ENCODE measurements at places on chromosomes 13 and 19.

DNA sequence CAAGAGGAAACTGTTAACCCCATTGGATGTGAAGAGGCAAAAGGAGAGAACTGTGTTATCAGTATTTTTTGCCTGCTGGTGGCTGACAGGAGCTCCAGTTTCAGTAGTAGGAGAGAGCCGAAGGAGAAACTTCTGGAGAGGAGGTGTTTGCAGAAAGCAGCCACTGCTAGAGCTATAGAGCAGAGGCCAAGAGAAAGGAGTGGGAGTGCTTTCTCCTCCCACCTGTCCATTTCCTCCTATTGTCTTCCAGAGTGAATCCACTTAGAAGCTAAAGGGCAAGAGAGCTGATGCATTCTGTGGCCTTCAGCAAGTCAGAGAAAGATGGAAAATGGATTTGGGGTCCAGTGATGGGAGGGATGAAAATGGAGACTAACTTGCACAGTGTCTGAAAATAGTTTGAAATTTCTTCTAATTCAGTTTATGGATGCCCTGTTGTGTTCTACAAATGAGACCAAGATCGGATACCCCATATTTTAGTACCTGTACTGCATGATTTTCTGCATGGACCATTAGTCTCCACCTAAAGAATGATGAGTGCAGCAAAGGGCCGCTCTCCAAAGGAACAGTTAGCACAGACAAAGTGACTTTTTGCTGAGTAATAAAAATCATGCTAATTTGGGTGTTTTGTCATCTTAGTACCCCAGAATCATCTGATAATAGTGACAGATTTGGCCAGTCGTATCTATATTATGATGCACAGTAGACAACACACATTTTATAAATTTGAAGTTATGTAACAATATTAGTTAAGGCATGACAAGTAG, 10.7 kb downstream of the HS6ST3 start:
- DNase-seq, result no peak

GRCh38 chr13:31919971-31920726, 111.4 kb upstream of the FRY start:
- no peak for DNase-seq

GRCh38 chr13:102028206-102028605, 373.6 kb downstream of the FGF14 start:
- no peak for DNase-seq

DNA sequence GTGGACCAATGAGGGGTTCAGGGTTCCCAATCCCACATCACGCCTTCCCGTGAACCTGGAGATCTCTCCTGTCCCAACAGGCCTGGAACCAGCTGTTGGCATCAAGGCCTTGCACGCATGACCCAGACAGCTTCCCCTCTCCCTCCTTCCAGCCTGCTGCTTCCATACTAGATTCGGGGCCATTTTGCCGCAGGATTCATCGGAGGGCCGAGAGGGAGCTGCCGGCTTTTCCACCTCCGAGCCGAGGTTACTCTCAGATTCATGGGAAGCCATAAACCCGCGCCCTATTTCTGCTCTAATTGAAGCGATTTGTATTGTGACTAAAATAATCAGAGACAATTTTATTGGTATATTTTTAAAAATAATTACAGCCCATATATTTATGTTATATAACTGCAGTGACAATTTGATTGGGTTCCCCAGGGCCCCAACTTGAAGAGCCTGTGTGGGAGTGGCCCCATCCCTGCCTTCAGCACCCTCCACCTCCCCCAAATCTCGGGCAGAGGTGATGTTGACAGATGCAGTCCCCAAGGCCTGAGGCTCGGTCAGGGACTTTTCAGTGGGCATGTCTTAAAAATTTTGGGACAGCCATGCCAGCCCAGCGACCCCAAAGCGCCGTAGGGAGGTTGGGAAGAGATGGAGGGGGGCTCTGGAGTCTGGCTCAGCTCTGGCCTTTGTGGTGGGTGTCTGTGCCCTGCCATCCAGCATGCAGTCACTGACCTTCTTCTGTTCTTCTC, 30.8 kb upstream of the PEPD start:
- no peak for DNase-seq

- no peak for DNase-seq
These were observed 27.7 kb downstream of the SBNO2 start for GRCh38 chr19:1146412-1146699.

DNA sequence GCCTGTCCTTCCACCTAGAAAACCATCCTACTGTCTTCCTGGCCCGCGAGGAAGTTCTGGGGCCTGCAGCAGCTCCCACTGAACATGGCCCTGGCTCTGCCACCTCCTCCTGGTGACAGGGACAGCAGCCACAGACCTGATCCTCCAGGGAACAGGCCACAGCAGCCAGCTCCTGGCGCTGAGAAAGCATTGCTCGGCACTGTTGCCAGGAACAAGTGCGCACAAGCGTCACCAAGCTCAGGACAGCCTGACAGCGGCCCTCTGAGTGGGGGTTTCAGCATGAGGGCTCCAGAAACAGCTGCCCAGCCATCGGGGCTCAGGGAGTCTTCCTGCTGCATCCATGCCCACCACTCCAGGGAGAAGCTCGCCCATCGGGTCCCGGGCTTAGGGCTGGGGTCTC, 21.9 kb downstream of the AP3D1 start:
- no peak for DNase-seq

DNA sequence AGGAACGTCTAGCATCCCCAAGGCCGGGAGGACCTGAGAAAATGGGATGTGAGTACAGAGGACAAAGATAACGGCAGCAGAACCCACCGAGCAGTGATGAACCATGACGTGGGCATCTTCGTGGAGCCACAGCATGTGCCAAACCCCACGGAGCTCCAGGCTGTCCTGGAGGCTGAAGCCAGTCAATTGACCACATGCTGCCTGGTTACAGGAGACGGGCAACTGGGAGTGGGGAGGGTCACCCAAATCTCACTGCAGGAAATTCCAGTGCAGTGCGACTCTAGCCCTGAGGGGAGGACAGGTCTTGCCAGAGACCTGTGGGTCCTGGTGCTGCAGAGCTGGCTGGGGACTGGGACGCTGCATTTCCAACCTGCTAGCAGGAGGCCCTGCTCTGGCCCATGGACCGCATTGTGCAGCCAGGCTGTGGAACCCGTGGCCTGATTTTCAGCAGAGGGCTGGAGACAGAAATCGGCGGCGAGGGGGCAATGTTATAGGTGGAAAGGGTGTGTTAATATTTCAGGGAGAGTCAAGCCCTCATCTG, 3.2 kb upstream of the GRTP1 start:
- DNase-seq, result no peak

DNA sequence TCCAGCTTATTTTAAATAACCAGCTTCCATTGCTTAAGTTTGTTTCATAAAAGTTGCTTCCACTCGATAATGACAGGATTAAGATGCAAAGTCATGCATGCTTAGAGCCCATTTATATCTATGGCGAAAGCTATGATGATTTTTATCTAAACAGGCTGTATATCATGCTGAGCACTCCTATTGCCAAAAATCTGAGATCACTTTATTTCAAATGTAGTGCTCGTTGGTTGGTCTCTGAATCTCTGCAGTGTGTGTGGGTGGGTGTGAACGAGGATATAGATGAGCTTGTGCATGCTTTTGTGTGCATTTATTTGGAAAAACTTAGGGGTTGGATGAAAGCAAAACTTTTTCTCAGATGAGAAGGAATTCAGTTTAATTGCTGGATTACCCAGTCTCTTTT, 27.0 kb upstream of the ARGLU1 start:
- no peak for DNase-seq

GRCh38 chr13:80436571-80437169, 95.7 kb upstream of the SPRY2 start:
- DNase-seq, result no peak

DNA sequence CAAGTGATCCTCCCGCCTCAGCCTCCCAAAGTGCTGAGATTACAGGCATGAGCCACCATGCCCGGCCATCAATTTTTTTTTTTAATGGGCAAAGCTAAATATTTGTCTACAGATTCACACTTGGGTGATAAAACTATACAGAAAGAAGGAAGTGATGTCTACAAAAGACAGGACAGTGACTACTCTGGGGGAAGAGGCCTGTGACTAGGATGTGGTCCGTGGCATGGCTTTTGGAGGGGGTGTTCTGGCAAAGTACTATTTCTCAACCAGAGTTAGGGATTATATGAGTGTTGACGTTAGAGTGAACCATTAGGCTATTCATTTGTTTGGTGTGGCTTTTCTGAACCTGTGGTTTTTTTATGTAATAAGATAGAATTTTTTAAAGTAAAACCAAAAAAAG, 42.7 kb downstream of the INSR start:
- no peak for DNase-seq

- DNase-seq, result no peak
These were observed 1708.9 kb downstream of the SLITRK5 start for GRCh38 chr13:89380101-89380500.

- DNase-seq, result no peak
These were observed 606 bp downstream of the ERCC5 start for GRCh38 chr13:102846261-102847015.

DNA sequence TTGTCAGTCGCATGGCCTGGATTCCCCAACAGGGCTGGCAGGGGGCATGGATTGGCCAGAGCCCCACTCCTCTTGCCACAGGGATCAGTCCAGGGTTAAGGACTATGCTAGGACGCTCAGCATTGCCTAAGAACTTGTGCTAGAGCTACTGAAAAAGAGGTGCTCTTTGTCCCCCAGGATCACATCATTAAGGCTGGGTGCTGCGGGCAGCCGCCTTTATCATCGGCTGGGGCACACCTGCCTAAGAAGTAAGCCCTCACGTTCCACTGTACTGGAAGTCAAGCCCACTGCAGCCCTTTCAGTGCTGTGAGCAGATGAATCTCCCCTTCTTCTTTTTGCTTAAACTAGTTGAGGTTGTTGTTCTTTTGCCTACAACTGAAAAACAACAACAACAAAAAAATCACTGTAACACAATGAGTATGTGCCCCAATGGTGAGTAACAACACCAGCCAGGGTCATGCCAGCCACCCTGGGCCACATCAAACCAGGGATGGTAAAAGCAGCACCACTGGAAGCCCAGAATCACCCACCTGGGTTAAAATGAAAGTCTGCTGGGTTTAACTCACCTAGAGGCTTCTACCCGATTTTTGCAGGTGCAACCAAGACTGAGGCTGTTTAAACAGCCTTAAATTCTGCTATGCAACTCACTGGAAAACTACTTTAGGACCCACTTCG, 20.6 kb downstream of the STK24 start:
- no peak for DNase-seq

DNA sequence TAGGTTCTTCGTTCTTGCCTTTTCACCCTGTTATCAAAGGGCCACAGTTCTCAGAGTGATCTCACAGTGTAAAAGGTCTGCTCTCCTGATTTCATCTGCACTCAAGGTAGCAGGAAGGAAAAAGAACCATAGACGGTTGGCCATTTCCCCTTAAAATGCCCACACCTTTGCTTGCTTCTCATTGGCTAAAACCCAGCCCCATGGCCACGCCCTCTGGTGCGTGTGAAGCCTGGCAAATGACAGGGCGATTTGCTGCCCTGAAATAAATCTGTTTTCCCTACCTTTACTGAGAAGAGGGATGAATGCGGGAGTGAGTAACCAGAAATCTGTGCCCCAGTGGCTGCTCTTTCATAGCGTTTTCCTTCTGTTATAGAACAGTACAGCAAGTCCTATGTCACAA, 269.3 kb downstream of the POU4F1 start:
- DNase-seq, result no peak

DNA sequence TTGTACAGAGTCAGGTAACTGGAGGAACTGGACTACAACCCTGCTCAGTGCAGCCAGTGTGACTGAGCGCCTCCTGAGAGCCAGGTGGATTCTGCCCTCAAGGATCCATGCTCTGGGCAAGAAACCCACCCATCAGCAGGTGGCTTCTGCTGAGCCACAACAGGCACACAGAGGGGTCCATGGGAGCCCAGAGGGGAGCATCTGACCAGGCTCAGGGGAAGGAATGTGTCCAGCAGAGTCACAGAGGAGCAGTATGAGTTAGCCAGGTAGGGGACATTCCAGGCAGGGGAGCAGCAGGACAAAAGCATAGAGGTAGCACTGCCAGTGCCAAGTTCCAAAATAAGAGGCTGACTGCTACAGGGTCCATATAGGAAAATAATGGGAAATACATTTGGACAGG, 19.9 kb downstream of the DHRS12 start:
- DNase-seq, result no peak

DNA sequence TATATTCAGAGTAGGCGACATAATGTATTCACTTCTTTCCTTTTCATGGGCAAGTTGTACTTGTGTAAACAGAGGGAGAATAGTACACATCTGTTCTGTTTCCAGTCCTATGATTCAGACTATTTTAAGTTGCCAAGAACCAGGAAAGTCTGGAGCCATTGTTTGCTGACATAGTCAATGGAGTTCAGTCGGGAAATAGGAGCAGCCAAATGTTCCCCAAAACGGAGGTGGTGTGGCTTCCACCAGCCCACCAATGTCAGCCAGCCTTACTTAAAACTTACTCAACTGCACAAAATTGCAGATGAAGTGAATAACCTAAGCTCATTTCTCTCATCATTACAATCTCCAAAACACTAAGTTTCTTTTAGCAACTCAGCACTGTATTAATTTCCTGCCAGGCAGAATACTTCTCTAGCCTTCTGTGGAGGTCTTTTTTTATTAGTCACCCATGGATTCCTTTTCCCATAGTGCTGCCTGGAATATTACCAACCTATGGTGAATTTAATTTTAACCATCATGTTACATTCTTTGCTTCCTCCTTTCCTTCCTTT, 22.3 kb upstream of the CSNK1A1L start:
- no peak for DNase-seq

- DNase-seq, result no peak
These were observed 9.1 kb upstream of the TMEM255B start for GRCh38 chr13:113749967-113750366.

GRCh38 chr13:37179645-37180044, 74.2 kb upstream of the CSNK1A1L start:
- no peak for DNase-seq
